NCI-H187 treated with DMSO at 0.1 percent for 48 hours (cell line): ENCODE measurements at places on chromosomes 2 and 18.

DNA sequence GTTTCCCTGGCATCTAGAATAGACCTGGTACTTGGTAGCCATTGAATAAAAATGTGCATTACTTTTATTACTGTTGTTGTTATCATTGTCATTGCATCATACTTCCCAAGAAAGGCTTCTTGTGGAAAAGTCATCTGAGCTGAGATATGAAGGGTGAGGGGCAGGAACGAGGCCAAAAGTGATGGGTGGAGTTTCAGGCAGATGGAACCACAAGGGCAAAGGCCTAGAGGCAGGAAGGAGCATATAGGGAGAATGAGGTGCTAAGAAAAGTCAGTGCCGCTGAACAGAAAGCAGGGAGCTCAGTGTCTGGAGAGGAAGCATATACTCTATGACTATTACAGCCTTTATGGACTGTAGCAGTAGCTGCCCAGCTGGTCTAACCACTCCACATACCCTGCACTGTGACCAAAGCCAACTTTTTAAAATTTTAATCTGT is 219.3 kb downstream of the SPP2 start:
- DNase-seq, result no peak

- no peak for DNase-seq
Measured at GRCh38 chr2:39139511-39140237, 18.8 kb upstream of the SOS1 start.

DNA sequence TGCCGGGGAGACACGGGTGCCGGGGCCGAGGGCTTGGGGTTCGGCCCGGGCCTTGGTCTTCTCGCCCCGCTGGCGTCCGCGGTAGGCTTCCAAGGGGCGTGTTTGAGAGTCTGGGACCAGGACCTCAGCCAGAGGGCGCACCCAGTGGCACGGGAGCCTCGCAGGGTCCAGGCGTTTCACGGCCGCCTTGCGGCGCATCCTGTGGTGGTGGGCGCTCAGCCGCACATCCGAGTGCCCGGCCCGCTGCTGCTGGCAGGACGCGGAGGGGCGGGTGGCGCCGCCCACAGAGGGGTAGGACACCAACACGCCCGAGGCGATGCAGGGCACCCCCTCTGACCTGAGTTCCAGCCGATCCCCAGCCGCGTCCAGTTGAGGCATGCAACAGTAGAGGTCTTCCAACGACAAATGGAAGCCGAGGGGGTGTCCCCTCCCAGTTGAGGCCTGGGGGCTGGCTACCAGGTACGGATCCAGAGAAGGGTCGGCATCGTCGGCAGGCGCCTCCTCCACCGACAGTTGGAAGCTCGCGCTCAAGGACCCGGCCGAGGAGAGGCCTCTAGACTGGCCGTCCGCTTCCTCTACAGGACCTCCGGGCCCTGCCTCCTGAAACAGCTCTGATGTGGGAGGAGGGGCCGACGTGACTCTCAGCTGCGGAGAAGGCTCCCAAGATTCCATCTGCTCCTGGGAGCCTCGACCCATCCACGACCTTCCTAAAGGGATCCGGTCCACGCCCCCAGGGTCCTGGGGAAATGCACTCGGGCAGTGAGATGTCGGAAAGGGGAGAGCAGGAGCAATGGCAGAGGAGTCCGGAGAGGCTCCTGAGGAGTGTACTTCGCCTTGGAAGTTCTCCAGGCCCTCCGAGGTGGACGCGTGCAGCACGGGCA is 6.3 kb downstream of the C2orf81 start:
- DNase-seq, result no peak

DNA sequence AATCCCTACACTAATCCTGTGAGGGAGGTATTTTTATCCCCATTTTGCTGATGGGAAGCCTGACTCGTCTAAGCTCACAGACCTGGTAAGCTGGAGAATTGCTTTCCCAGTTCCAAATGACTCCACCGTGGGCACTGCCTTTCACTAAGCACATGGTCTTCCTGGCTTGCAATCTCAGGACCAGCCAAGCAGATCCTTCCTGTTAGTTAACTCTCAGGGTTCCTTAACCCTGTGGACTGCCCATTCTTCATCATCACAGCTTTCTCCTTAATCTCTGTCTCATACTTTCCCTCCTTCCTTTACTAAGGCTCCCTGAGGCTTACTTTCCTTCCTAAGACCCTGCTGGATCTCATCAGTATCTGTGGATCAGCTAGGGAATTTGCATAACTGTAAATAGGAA is 122.2 kb upstream of the ZEB2 start:
- DNase-seq, result no peak

DNA sequence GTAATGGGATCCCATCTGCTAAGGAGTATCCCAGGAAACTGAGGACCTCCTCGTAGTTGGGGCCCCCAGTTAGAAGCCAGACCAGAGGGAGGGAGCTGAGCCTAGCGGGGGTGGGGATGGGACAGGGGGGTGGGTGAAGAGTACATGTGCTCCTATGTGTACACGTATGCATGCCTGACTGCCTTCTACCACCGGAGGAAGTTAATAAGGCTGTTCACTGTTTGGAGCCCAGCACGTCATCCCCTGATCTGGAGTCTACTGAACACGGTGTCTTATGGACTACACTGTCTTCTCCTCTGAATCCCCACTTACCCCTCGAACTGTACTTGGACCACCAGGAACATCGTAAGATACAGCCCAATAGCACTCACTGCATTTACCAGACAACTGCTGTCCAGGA is 68.5 kb downstream of the SFXN5 start:
- DNase-seq, result no peak

- no peak for DNase-seq
Measured at GRCh38 chr2:215436705-215437565, 1.1 kb upstream of the FN1 start.

GRCh38 chr18:75574187-75574586 is 146.7 kb upstream of the SMIM21 start:
- no peak for DNase-seq

- no peak for DNase-seq
Measured at GRCh38 chr2:32902986-32903385, 43.8 kb upstream of the LTBP1 start.

DNA sequence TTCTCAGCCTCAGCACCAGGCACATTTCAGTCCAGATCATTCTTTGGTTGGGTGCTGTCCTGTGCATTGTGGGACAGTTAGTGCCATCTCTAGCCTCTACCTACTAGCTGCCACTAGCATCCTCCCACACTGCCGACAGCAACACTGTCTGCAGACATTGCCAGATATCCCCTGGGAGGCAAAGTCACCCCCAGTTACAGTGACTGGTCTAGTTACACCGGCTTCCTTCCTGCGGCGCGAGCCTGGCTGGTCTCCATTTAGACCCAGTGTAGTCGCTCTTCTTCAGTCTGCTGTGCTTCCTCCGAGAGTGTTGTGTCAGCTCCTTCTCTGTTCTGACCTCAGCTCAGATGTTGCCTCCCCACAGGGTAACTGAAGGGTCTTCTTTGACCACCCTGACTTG is 283.1 kb downstream of the PHLPP1 start:
- DNase-seq, result no peak

GRCh38 chr2:98212092-98213000 is 125.4 kb downstream of the VWA3B start:
- DNase-seq, result no peak

- DNase-seq, result no peak
Measured at GRCh38 chr2:174874085-174874484, 109.8 kb upstream of the CHRNA1 start.

DNA sequence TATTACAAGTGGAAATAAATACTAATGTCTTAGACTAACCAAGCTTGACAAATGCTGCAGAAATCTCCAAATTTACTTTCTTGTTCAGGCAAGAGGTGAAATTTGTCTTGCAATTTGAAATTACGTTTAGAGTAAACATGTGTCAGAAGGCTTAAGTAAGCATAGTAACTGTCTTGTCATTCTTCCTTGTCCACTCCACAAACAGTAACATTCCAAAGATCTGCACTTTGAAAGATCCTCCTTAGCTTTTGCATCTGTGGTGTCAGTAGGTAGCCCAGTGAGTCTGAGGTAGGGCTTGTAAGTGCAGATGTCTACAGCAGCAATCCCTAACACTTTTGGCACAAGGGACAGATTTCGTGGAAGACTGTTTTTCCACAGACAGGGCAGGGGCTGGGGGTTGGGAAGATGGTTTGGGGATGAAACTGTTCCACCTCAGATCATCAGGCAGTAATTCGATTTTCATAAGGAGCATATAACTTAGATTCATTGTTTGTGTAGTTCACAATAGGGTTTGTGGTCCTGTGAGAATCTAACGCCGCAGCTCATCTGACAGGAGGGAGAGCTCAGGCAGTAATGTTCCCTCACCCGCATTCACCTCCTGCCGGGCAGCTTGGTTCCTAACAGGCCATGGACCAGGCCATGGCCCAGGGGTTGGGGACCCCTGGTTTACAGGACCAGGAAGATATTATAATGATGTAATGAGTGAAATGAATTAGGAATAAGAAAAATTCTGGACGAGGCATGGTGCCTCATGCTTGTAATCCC is 18.6 kb downstream of the RASGRP3 start:
- DNase-seq, result no peak

DNA sequence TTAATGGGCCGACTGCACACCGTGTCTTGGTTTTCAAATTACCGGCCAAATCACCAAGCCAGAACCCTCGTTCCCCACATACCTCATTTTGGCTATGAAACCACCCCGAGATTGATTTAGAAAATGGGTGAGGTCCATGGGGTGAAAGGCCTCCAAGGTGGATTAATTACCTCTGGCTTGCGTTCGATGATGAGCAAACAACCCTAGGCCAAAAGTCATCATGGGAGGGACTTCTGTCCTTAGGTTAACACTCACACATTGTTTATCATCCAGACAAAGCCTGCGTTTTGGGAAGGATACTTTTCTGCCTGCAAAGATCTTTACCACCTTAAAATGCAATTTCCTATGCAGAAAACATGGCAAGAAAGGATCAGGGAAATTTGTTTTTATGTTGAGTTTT is 48.5 kb downstream of the GALR1 start:
- no peak for DNase-seq

- DNase-seq, result no peak
Measured at GRCh38 chr2:75627902-75628504, 18.6 kb upstream of the MRPL19 start.

DNA sequence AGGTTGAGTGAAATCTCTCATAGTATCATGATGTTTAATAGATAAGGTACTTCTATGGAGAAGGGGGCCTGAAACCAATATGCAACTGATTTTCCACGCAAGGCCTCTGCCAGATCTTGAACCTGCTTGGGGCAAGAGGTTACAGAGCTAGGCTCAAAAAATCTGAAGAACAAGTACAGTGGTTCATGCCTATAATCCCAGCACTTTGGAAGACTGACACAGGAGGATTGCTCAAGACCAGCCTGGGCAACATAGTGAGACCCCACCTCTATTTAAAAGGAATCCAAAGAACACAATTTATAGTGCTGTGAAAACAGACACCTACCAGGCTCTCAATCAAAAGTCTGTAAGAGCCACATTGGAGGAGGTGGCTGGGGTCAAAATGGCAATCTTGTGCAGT is 28.6 kb downstream of the HADHA start:
- DNase-seq, result no peak

DNA sequence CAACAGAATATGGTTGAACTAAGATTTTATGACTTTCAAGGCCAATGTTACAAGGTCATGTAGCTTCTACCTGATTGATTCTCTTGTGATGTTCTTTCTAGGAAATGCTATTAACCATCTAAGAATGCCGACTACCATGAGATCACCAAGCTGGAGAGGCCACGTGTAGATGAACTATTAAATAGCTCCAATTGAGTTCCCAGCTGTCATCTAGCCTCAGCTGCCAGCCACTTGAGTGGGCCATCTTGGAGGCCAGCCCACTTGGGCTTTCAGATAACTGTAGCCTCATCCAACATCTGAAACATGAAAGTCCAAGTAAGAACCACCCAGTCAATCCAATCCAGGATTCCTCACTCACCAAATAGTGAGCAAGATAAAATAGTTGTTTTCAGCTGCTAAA is 376.9 kb upstream of the TMEFF2 start:
- no peak for DNase-seq

- no peak for DNase-seq
Measured at GRCh38 chr2:20349513-20349921, 1.1 kb downstream of the PUM2 start.

DNA sequence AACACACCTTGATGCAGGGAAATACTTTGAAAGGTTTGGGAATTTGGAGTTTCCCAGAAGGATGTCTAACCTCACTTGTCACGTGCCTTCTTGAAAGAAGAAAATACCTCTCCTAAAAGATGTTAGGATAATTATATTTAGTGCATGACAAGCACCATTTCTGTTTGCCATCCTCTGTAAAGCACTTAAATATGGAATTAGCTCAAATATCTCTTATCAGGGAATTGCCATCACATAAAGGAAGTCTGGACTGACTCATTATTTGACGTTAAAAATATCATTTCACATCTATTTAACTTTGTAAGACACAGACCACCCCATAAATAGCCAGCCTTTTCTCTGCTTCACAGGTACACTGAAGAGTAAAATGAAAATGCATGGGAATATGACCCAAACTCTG is 140.1 kb downstream of the STK39 start:
- no peak for DNase-seq

GRCh38 chr2:145032791-145033190 is 512.9 kb upstream of the ZEB2 start:
- DNase-seq, result no peak

- DNase-seq, result no peak
Measured at GRCh38 chr2:107588181-107588580, 238.5 kb upstream of the RGPD4 start.

DNA sequence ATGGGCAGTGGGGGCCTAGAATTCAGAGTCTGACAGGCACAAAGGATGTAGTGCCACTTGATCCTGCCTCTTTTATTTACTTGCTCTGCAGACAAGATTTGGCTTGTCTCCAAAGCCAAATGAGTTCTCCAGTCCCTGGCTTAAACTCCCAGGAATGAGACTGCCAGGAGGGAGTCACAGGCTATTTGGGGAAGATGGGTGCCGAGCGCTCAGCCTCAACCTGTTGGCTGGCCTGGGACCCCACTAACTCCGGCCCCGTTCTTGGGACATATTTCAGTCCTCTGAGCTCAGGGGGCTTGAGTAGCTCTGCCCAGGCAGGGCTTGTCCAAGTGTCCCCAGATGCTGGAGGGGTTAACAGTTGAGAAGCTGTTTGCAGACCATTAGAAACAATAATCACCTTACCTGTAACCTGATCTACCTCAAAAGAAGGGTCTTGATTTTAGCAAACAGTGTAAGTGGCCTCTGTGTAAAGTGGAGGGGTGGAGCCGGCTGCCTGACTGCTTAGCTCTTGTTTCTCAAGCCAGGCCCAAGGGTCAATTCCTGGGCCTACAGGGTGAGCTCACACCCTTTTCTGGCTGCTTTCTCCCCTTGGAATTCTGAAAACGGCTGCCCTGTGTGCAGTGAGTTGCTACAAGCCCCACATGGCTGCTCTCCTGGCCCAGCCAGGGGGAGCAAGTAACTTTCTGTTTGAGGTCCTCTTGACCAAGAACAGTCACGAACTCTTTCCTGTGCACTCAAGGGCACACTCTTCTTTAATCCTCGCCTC is 27.1 kb upstream of the FZD5 start:
- peak; percentile 50 for DNase-seq

DNA sequence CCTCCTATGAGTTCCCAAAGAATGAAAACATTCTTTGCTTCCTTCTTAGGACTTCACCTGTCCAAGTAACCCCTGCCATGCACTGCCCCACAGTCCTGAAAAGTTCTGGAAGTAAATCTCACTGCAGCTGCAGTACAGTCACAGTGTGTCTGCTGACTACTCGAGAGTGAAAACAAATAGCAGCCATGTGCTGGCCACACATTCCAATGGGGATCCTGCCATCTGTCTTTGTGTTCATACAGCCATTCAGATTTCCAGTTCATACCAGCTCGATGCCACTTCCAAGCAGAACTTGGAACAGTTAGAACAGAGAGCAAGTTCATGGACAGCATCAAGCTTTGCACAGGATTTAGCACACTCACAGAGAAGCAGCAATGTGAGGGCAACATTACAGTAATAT is 629.9 kb upstream of the ACVR2A start:
- DNase-seq, result no peak
